ENCODE measurements at places on chromosomes 16 and 17.

DNA sequence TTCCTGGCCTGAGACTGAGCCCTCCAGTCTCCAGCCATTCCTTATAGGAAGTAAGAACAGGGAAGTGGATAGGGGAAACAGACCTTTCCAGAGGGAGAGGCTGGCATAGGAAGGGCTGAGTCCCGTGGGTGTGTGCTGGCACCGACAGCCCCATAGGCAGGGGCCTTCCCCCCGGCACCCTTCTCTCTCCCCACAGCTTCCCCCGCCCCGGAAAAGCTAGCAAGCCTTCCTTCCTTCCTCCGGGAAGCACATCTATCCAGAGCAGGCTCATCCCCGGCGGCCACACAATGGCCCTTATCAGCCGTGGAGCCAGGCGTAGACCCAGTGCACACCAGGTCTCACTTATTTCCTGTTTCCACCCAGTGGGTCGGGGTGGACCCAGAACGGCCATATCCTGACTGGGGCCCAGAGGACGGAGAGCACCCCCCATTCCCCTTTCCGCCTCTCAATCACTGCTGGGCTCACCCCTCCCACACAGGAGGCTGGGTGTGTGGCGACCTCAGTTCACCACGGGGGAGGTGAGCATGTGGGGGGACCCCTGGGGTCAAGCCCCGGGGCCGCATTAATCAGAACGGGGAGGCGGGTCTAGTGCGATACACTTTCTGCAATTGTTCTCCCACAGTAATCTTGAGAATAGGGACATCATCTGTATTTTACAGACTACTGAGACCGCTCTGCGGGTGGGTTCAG, 950 bp upstream of the MYO1C start:
- DNase-seq, result no peak

DNA sequence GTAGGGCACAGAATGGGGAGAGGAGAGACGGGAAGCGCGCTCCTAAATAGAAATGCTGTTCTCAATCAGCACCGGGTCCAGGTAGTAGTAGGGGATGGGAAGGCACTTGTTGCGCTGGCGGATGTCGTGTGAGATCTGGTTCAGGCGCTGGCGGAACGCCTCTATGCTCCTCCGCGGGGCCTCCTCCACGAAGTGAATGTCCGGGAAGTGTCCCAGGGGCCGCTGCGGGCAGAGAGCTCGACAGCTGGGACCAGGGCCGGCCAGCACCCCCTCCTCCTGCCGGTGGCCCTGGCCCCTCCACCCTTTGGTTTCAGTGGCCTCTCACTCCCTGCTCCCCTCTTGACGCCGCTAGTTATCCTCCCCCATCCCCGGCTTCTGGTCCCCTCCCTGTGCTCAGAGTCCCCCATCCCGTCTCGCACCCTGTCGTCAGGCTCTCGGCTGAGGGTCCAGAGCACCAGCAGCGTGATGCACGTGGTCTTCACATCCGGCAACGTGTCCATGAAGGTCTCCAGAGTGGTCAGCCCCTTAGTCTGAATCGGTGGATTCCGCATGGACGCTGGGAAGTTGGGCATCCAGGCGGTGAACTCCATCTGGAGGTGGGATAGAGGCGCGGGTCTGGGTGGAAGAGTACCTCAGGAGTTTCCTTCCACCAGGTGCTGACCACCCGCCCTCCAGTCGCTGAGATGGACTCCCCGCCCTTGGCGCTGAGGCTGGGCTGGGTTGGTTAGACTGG, 14.6 kb downstream of the ALOX12B start:
- no peak for DNase-seq

DNA sequence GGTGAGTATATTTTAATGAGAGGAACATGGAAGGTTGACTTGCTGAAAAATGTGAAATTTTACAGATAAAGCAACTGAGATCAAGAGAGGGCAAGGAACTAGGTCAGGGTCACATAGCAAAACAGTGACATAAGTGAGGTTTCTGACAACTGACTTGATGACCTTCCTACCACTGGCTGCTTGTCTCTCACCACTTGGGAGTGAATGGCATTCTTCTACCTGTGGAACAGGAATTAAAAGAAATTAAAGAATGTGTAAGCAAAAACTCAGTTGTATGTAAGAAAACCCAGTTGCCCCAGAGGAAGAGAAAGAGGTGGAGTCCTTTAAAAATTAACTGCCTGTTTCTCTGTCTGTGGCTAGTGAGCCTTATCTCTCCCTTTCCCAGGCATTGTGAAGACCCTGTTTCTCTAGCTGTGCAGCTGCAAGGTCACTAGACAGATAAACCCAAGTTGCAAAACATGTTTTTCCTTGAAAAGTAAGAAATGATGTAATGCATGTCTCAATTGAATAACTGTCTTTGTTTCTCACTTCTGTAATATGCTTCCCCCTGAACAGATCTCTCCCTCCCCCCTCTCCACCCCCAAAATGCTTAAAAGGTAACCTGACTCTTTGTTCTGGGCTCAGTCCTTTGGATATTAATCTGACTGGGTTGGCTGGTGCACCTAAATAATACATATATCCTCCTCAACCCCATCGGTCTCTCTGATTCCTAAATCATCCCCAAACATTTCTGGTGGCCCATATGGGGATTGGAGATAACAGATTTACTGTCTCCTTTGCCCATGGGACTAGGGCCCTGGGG, 23.4 kb downstream of the ACSM1 start:
- no peak for DNase-seq

DNA sequence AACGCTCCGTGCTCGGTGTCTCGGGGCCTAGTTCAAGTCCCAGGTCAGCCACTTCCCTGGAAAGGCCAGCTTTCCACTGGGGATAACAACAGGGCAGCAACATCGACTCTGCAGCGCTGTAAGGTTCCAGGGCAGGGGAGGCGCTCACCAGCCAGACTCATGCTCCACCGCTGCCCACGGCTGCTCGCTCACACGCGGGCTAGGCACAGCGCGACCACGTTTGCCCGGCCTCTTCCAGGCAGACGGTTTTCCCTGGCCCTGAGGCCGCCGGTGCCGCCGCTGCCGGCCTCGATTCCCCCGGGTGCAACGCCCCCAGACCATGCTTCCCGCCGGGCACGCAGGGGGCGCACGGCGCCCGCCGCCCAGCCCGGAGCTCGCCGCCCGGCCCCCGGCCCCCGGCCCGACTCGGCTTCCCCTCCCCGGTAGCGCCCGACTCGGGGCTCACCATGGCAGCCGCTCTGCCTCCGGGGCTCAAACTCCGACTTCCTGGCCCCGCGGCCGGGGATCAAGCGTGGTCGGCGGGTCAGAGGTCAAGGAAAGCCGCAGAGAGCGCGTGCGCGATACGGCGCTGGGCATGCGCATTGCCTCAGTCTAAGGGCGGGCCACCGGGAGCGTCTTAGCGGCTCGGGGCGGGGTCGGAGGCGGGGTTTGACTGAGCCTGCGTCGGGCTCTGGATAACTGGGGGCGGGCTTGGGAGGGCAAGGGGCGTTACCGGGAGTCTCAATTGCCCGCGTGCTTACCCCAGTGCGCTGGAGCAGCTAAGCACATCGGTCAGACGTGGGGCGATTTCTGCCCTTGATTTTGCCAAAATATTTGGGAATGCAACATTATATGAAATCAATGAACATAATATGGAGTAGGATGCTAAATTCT, at the start of gene PAM16:
TSS of gene PAM16 (minus strand) at position 535 of the 873 bp plus-strand sequence. CDS start at position 448, 87 bp downstream.
- peak; percentile 47 for DNase-seq

- DNase-seq, result no peak
Observed at GRCh38 chr17:929586-929985, 50.0 kb downstream of the NXN start.

GRCh38 chr17:46878055-46878454, 26.7 kb downstream of the WNT9B start:
- DNase-seq, result no peak

DNA sequence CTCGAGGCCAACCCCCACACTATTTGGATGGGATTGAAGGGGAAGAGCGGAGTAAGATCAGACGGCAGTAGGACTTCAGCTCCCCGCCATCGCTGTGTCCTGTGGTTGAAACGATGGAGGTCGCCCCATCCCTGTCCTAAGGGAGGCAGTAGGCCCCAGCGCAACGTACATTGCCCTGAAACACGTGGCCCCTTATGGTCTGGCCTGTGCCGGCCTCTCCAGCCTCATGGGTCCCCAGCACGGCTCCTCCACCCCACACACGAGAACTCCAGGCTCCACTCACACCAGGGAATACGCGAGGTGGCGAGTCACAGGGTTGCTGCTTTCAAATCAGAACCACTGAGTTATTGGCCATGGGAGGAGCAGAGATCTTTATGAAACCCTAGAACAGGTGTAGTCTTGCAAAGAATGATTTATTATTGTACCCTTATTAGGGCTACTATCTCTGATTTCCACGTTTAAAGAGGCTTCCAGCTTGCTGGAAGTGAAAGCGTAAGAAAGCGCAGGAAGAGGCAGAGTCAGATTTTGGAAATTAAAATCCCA, 669 bp upstream of the DCTPP1 start:
- DNase-seq, result no peak

DNA sequence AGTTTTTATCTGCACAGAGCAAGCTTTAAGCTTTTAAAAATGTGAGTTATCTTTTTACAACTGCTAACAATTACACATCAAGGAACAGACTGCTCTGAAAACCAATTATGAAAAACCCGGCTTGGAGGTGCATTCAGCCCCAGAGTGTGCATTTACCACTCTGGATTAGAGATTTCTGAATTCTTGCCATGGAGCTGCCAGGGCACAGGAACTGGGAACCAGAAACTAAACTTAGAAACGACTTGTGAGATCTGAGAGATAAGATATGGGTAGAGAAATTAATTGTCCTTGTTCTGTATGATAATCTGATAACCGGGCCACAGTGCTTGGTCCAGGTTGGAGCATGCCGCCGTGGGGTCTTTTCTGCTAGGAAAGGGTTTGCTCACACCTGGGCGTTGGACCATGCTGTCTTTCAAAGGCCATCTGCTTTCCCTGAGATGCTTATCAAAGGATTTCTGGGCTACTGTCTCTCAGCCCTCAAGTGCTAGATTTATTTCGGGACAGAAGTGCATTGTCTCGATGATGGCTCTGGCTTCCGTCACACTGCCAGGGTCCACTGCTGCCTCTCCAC, 210.0 kb downstream of the MAF start:
- no peak for DNase-seq

Measured in AG04449 (cell line).